Keratinocyte (primary cell): ENCODE measurements at places on chromosomes 4 and X. TPM values are rescaled to one million over a fixed set of nuclear protein-coding genes. Genes with fewer than 3 reads are reported as not detected.
A peak's percentile ranks its signal among the peaks of the same experiment; 100 is the strongest.

DNA sequence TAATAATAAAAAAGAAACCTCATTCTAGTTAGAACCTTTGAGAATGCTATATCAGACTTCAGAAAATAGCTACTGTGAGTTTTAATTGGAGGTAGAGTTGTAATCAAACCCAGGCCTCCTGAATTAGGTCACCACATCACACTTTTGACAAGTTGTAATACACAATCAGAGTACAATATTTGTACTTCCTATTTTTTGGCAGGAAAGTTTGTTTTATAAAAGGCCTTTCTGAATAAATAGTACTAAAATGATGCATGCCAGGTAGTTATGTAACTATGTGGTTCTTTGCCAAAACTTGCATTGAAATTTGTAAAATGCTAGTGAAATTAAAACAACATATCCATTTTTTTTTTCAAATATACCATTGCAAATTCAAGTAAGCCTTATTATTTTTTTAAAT lies 26.8 kb downstream of the ADH7 start:
- no peak for DNase-seq

- DNase-seq: no peak
Measured at GRCh38 chr4:40626183-40626990, 3.3 kb downstream of the RBM47 start.

DNA sequence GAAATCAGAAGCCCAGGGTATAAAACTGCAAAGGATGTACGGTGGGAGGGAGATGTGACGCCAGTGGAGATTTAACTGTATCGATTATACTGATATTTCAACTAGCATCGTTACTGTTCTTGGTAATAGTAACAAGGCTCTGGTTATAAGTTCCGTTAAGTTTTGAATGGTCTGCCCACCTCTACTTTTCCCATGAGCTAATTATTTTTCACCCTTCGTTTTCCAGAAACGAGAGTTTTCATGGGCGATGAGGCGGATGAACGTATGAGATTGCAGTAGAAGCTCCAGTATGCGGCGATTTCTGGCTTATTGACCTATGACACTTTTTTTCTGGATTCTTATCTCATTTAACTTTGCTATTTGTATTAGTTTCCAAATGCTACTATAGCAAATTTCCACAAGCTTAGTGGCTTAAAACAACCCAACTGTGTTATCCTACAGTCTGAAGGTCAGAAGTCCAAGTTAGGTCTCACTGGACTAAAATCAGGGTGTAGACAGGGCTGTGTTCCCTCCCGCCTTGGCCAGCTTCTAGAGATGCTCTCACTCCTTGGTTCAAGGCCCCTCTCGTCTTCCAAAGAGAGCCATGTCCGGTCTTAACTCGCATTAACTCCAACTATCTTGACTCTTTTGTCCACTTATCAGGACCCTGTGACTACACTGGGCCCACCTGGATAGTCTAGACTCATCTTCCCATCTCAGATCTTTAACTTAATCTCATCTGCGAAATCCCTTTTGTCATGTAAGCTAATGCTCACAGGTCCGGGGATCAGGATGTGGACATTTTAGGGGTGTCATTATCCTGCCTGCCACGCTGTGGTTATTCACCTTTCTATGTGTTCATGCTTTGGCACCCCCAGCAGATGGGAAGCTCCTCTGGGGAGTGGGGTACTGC lies 122.5 kb downstream of the IRF2 start:
- DNase-seq: no peak

DNA sequence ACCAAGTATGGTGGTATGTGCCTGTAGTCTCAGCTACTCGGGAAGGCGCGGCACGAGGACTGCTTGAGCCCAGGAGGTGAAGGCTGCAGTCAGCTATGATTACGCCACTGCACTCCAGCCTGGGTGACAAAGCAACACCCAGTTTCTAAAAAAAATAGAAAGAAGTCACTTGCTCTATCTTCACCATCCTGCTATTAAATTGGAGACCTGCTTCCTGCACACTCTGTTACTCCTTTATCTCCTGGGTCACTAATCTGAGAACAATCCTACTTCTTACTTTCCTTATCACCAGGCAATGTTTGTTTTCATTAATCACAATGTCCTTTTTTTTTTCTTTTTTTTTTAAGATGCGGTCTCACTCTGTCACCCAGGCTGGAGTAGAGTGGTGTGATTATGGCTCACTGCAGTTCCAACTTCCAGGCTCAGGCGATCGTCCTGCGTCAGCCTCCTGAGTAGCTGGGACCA lies 16.2 kb downstream of the PRKX start:
- DNase-seq: no peak

DNA sequence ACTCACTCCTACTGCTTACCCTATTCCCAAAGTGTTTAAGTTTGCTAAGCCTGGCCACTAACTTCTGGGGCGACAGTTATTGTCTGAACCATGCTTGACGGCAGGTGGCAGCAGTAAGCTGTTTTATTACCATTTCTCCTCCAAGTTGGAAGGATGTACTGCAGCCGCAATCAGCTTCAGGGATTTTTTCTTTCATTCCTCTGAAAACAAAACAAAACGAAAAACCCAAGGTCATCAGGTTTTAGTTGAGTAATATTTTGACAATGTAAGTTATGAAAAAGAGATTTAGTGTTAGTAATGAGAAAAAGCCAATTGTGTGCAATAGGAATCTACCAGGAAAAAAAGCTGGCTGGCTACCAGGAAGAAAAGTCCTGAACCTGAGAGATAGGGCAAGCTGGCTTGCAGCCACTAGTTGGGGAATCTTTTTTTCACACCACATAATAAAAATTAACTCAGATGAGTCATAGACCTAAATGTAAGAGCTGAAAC lies 13.2 kb upstream of the RAB9B start:
- DNase-seq: peak; percentile 49

DNA sequence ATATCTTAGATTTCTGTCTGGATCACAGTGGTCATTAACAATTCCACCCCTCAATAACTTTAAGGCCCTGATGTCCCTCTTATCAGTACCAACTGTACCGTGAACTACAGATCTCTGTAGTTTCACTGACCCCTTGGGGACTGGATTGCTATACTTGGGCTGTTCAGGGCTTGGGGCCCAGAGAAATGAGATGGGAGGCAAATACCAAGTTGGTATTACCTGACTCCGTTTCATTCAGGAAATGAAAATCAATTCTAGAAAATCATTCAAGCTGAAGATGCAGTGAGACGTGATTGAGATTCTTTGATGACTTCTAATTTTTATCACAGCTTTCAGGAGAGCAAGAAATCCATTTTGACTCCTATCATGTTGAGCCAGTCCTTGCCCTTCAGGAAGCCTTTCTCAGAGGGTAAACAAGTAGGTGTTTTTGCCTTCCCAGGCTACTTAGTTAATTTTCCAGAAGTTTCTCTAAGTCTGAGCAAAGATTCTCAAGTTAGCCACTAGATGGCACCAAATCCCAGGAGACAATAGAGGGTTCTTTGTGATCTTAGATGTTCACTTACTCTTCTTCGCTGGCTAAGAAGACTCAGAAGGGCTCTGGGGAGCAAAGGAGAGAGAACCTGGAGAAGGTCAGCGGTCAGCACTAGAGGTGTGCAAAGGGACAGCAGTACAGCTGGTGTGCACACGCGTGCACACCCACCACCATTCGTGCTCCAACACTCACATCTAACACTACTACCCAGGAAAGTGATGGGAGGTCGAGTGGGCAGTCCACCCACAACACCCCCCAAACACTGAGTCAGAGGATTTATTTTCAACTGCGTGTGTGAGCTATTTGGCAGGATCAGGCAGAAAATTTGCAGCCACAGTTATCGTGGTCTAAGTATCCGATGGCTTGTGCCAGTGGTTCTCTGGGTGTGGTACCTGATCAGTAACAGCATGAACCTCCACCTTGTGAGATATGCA lies 7.4 kb downstream of the HNRNPH2 start:
- no peak for DNase-seq

GRCh38 chrX:40933706-40934425 lies 151.4 kb upstream of the USP9X start:
- DNase-seq: no peak

GRCh38 chr4:105352826-105353225 lies 121.0 kb downstream of the PPA2 start:
- DNase-seq: no peak

GRCh38 chr4:11636031-11636430 lies 207.3 kb upstream of the HS3ST1 start:
- no peak for DNase-seq

- no peak for DNase-seq
Measured at GRCh38 chrX:155112171-155112570, 40.9 kb downstream of the BRCC3 start.

DNA sequence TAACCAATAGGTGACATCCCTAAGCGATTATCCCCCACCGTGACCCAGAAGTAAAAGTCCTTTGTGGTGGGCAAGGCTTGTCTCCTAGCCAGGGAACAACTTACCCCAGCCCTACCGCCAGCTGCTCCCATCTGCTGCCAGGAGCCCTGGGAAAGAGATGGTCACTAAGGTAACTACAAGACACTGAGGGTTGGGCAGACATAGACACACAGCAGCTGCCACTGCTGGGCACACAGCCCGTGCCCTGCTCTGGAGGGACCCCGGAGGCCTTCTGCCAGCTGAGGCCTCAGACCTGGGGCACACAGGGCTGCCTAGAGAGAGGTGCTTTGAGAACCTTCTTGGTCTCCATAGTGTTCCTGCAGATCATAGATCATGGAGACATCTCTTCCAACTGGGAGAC lies 53.0 kb upstream of the PROM1 start:
- DNase-seq: no peak

DNA sequence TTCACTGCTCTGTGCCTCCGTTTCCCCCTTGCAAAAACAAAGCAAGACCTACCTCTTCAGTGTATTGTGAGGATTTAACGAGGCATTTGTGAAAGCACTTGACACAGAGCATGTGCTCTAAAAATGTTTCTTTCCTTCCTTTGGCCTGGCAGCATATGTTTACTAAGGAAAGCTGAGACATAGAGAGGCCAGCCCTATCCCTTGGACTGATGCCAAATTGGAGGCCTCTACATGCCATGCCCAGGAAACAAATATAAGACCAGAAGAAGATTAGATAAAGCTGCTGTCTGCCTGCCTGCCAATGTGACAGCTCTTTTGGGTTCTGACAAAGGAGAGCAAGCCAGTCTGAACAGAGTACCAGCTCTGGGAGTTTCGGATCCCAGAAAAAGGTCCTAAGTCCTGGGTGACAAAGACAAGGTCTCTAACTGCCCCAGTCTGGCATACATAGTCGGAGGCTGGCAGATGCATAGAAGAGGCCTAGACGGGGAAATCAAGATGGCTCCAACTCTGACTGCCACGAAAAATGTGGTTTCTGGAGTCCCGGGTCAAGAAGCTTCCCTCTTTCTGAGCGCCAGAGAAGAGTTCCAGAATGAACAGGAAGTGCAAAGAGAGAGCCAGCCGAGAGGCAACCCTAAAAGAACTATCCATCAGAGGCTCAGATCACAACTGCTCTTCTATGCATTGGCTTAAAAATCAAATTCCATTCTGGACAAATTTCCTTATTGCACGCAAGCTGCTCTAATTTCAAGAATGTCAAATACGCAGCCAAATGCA lies 25.8 kb downstream of the OTUD6A start:
- no peak for DNase-seq

DNA sequence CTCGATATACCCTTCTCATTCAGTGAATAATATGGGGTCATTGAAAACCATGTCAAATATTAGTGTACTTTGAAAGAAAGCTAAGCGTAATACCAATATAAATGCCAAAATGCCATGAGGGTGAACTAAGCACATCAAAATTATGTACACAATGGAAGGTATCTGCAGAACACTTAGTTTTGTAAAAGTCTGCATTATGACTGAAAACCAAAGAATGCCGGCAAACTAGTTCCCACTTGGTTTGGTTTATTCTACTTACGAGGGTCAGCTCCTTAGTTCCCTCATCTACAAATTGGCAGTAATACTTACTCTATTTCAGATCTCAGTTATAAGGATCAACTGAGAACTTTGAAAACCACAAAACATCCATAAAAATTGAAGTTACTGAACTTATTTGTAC lies 27.3 kb downstream of the RPS6KA6 start:
- DNase-seq: no peak

DNA sequence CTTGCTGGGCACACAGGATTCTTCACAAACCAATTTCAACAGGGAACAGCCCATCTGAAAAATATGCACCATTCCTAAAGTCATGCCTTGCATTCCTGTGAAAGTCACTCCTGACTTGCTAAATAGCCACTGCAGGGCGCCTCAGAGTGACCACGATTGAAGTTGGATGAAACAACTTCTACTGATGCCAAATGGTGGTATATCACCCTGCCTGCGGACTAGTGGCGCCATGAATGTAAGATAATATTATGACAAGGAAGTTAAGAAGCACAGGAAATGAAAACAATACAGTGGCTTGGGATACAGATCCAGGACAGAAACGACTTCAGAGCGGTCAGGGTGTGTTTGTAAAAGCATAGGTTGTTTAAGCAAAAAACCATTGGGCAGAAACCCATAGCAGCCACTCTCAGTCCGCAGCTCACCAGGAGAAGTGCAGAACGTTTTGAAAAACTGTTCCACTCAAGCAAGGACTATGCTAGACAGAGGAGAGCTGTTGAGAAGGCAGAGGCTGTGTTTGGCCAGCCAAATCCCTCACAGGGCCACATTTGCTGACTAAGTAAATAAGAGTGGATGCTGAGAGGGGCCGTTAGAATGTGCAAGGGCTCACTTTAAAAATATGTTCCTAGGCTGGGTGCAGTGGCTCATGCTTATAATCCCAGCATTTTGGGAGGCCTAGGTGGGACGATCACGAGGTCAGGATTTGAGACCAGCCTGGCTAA lies 250.4 kb downstream of the PTTG2 start:
- no peak for DNase-seq

DNA sequence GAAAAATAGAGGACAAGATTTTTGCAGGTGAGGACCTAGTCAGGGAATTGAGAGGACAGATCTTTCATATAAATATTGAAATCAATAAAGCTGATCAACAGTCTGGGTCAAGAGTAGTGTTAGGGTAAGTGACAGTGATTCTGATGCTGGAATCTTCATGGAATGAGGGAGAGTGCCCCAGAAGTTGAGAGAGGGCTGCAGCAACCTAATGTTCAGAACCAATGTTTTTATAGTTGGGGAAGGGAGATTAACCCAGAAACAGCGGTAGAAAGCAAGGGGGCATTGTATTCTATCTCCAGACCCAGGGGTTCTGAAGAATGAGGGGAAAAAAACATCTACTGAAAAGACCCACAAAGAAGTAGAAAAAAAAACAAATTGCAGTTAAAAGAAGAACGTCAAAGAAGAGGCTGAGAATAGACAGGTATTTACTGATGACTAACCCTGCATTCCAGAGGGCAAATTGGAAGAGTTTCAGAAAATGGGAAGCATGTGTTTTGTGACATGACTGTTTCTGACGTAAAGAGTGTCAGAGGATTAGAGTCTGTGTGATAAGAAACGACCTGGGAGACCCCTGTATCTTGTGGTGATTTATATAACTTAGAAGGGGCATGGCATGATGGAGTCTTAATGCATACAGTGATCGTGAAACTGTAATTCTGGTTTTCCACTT lies 819.6 kb upstream of the EPHA5 start:
- no peak for DNase-seq

GRCh38 chr4:56990109-56990905 lies 11.6 kb downstream of the POLR2B start:
- DNase-seq: no peak

- no peak for DNase-seq
Measured at GRCh38 chr4:40856840-40857362, 107.1 kb downstream of the NSUN7 start.

GRCh38 chr4:84956014-84956413 lies 10.5 kb downstream of the WDFY3 start:
- DNase-seq: no peak

CTAG2 gene
- polyA plus RNA-seq: not detected in 3 replicates

ARMCX1 gene
- 14.4 to 16.1 TPM (median 14.9 TPM) in 3 replicates for polyA plus RNA-seq

ATP2B3 gene
- polyA plus RNA-seq: not detected in 3 replicates

ZFP42 gene
- 3.1 to 3.4 TPM (median 3.2 TPM) in 3 replicates for polyA plus RNA-seq

RS1 gene
- polyA plus RNA-seq: not detected in 3 replicates

UGT2A1 gene
- not detected in 3 replicates for polyA plus RNA-seq

ARMCX4 gene
- 0.31 to 0.37 TPM (median 0.34 TPM) in 3 replicates for polyA plus RNA-seq

SMARCA1 gene
- polyA plus RNA-seq: 15.7 to 21.6 TPM (median 16.8 TPM) in 3 replicates

CCSER1 gene
- polyA plus RNA-seq: 1.2 to 1.4 TPM (median 1.2 TPM) in 3 replicates
